ENCODE measurements at places on chromosomes 16 and 17. TPM values are rescaled to one million over a fixed set of nuclear protein-coding genes. Genes with fewer than 3 reads are reported as not detected.

The CACNA1G gene
- total RNA-seq = 4.4 TPM

The CCDC200 gene
- not detected for total RNA-seq

The ITGAX gene
- total RNA-seq = 2.1 TPM

The KRT28 gene
- total RNA-seq = not detected

The COA3 gene
- total RNA-seq = 73.0 TPM

The INCA1 gene
- 3.7 TPM for total RNA-seq

The CETP gene
- not detected for total RNA-seq

The PPY gene
- not detected for total RNA-seq

The CEP295NL gene
- total RNA-seq = 1.3 TPM

The RGS11 gene
- 23.8 TPM for total RNA-seq

The CACNG4 gene
- 0.09 TPM for total RNA-seq

The CCL17 gene
- not detected for total RNA-seq

The ADAMTS18 gene
- total RNA-seq = not detected

The CD300A gene
- total RNA-seq = 5.7 TPM
